ENCODE measurements at places on chromosomes 4 and X. TPM values are rescaled to one million over a fixed set of nuclear protein-coding genes. Genes with fewer than 3 reads are reported as not detected.

- no peak for DNase-seq
Observed at GRCh38 chrX:110713666-110714065, 82.0 kb downstream of the CHRDL1 start.

- DNase-seq: no peak
Observed at GRCh38 chr4:99612281-99612680, 37.7 kb downstream of the MTTP start.

- no peak for DNase-seq
Observed at GRCh38 chrX:133583825-133584224, 168.5 kb upstream of the GPC4 start.

DNA sequence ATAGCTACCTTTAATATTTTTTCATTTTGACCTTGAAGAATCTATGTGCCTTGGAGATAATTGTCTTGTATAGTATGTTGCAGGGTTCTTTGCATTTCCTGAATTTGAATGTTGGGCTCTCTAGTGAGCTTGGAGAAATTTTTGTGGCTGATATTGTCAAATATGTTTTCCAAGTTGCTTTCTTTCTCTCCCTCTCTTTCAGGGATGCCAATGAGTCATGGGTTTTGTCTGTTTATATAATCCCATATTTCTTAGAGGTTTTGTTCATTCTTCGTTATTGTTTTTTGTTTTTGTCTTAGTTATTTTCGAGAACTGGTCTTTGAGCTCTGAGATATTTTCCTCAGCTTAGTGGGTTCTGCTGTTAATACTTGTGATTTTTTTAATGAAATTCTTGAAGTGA is 20.7 kb downstream of the RAB40AL start:
- DNase-seq: no peak

DNA sequence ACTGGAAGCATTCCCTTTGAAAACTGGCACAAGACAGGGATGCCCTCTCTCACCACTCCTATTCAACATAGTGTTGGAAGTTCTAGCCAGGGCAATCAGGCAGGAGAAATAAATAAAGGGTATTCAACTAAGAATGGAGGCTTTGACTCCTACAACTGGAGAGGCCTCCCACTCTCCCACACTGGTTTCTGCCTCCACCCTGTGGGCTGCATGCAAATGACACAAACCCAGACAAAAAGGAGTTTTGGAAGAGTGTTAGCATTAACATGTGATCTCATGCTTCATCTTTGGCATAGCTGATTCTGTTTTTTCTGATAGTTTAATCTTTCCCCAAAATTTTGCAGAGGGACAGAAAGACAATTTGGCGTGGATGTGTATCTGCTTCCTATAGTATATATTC is 80.8 kb upstream of the IQCM start:
- no peak for DNase-seq

The IL1RAPL1 gene
- polyA plus RNA-seq: not detected

The SOD3 gene
- polyA plus RNA-seq: not detected

DNA sequence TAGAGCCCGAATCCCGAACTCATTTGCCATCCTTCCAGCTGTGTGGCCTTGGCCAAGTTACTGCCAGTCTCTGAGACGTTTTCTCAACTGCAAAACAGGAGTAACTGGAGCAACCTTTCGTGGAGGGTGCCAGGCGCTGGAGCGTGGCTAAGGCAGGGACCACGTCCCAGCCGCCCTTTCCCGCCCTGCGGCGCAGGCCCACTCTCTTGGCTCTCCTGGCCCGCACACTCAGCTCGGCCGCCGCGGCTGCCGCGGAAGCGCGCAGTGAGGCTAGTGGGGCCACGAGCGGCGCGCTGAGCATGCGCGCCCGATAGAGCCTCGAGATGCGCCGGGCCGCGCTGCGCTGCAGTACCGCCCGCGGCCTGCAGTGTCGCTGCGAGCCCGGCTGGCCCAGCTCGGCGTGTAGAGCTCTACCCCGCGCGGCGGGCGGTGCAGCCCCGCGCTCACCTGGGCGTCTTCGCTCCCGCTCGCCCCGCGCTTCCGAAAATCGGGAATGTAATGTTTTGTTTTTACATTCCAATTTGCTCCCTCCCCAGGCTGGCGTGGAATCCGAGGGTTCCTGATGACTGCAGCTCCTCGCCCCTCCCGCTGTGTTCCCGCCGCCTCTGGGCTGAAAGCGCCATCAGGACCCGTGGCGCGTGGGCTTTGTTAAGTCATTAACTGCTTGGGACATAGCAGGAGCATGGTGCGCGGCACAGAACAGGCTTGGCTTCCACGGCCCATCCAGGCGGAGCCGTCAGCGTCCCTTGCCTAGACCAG is 4.0 kb upstream of the ZNF518B start:
- peak; percentile 80 for DNase-seq

DNA sequence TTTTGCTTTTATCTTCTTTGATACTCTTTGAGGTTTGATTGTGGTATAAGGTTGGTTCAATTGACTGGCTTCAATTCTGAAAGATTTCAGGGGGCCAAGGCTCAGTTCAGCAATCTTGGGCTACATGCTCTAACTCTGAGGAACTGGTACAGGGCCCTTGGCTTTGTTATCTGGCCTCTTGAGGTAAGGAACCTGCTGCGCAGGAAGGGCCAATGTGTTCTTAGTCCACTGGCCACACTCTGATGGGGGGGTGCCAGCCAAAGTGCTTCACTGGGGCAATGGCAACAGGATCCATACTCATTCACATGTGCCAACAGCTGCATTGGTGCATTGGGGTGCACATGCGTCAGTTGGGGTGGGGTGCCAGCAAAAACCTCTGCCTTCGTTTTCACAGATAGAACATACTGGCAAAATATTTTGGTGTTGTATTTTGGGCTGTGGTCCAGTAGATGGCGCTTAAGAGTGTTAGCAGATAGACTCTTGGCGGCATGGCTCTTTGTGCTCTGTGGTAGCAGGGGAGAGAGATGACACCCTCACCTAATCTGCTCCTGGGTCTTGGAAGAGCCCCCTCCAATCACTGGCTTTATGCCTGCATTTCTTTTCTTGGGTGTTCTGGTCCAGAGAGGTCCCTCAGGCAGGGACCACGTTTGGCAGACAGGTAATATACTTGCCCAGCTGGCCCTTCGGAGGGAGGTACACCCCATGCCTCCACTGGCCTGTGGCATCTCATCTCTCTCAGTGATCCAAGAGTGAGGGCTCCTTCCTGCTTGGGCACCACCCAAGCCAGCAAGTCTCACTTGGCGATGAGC is 42.9 kb downstream of the NDST3 start:
- no peak for DNase-seq

The MED14 gene
- 7.1 TPM for polyA plus RNA-seq

The H2BW2 gene
- polyA plus RNA-seq: not detected

- DNase-seq: no peak
Observed at GRCh38 chrX:15617111-15617510, 16.4 kb upstream of the ACE2 start.

The CXorf65 gene
- polyA plus RNA-seq: 5.6 TPM

- no peak for DNase-seq
Observed at GRCh38 chr4:176358083-176358469, 38.3 kb downstream of the SPCS3 start.

GRCh38 chr4:78065508-78066192 is 8.5 kb downstream of the FRAS1 start:
- DNase-seq: no peak
